ENCODE measurements at places on chromosomes 5 and 9.
A peak's percentile ranks its signal among the peaks of the same experiment; 100 is the strongest.

- no peak for DNase-seq
Observed at GRCh38 chr5:139831624-139832023, 36.0 kb downstream of the PSD2 start.

DNA sequence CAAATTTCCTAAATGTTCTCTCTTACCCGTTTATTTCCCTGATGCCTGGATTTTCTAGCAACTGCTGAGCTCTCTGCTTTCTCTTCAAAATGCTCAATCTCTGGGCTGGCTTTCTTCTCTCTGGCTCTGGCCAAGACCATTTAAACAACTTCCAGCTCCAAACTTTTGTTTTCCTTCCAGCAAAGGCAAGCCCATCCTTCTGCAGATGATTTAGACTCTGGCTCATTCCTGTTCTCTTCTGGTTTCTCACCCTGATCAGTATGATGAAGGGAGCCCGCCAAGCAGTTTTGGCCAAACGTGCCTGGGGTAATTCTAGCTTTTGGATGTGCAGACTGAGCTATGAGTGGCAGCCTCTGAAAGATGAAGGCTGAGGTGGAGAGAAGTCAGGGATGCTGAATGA is 78.1 kb downstream of the HSPA4 start:
- DNase-seq: no peak

DNA sequence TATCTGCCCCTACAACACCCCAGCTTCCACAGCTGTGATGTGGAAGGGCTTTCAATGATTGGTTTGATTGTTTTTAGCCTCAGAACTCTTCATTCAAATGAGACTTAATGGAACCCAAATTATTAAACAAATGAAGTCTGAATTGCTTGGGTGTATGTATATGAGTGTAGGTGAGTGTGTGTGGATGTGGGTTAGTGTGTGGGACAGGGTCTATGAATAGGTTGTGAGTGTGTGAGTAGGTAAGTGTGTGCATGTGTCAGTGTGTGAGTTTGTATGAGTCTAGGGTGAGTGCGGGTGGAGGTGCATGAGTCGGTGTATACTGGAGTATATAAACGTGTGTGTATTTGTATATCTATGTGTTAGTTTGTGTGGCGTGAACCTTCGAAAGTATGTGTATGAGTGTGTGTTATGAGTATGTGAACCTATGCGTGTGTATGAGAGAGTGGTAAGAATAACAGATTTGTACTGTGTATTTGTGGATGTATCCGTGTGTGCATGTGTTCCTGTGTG is 26.9 kb downstream of the COL15A1 start:
- DNase-seq: no peak

DNA sequence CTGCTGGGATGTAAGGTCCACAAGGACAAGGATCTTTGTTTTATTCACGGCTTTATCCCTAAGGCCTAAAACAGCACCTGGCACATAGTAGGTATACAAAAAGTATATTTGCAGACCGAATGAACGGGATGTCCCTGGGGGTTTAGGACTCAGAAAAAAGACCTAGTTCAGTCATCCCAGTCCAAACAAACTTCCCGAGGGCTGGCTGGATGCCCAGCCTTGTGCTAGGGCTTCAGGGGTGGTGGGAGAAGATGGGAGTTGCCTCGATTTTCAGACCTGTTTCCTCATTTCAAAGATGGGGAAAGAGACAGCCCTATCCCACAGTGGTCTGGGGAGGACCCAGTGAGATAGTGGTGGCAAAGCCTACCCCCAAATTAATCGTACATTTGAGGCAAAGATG is 3.0 kb upstream of the PROB1 start:
- no peak for DNase-seq

DNA sequence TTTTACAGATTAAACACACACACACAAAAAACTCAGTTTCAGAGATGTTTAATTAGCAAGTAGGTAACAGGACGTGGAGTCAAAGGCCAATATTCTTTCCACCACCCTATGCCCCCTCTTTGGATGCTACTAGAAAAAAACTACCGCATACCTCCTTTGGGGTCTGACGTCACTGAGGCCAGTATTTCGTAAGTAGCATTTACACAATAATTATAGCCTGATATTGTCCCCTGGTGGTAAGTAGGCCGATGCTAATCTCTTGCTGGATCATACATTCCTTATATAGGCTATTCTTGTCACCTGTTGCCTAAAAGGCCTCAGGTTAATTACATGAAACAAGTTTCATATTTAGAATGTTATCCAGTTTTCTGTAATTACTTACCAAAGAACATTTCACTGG is 21.0 kb upstream of the SMARCA2 start:
- no peak for DNase-seq

- no peak for DNase-seq
Observed at GRCh38 chr9:37989701-37990100, 79.3 kb downstream of the SHB start.

DNA sequence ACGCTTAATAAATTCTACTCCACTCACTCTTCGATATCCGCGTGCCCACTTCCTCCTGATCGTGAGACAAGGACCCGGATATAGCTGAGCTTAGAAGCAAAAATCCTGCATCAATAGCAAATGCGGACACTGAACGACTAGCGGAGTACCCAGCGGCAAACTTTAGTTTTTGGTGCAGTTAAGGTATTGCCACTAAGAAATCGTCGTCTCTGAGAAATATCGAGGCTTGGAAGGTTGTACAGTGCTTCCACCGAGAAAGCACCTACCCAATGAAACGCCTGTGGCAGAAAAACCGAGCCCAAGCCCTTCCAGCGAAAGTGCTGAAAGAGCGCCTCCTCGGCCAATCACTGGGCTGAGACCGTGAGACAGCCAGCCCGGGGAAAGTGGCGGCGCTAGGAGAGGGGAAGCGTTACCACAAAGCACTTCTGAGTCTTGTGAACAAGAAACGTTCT is 32.2 kb downstream of the ANXA2R start:
- DNase-seq: no peak

GRCh38 chr5:135560858-135561257 is 17.9 kb downstream of the CXCL14 start:
- no peak for DNase-seq

DNA sequence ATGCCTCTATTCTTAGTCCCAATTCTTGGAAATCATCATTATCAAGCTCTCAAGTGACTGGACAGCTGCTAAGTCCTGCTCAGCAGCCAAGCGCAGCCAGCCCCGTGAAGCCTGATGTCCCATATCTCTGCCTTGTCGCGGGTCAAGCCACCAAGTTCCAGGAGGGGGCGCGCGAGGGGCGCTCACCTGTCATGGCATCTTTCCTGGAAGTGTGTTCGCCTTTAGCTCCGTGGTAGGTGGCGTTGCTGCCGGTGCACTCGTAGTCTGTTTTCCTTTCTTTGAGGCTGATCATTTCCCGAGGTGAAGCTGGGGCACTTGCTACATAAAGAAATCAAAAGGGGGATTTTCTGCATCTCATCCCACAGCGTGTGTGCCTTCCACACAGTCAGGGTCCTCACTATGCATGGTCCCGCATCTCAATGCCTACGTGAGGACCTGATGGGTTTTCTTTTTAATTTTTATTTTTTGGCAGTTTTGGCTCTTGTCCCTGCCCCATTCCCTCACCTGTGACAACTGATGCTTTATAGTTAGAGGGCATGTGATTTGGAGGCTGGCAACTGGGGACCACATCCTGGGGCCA is 227.0 kb upstream of the DAP start:
- DNase-seq: no peak

DNA sequence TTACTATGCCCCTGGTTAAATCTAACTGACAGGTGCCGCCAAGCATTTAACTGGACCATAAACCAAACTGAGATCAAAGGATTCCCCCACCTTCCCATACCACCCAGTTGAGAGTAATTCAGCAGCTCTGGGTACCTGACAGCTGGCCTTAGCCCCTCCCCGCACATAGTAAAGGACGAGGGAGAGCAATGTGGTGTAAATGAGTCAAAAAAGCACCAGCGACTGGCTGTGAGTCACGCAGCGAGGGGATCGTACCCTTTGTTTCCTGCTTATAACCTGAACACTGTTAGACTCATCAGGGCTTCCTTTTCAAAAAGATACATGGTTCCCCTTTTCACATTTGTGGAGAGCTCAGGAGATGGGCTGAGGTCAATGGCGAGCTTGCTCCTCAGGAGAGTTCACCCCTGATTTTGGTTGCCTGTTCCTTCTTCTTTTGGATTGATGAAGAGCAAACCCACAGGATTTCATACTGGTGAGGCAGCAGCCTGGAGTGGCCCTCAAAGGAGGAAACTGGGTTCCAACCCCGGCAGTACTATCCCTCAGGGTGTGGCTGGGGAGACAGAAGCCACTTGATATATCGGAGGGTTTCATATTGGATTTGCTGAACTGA is 71.5 kb downstream of the ANKRD33B start:
- DNase-seq: no peak

DNA sequence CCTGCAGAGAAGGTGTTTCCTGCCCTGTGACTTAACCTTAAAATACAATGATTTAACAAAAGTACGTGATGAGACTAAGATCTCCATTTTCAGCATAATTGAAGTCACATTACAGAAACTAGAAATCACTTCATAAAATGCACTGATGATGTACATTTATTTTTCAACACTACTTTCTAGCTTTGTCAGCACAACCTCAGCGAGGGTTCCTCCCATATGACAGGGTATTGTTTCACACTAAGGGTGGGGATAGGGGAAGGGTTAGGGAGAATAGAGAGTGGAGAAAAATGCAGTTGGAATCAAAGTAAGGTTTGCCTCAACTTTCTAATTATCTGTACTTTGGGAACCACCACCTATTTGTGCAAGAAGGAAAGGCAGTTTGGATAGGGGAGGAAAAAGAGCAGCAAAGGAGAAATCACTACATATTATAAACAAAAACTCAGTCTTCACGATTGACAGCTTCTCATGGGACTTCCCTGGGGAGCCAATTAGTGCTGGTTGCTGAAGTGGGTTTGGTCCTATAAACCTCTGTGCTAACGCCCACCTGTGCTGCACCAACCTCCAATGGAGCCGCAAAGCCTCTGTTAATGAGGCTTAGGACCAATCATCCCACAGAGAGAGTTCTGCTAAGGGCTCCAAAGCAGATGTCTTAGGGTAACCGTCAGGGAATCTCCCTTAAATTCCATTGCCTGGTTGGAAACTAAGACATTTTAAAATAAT is 369.2 kb upstream of the PDE4D start:
- no peak for DNase-seq

- DNase-seq: peak; percentile 76
Observed at GRCh38 chr5:39648848-39649227, 224.1 kb upstream of the DAB2 start.

- DNase-seq: no peak
Observed at GRCh38 chr5:143037071-143037470, 266.9 kb downstream of the ARHGAP26 start.

DNA sequence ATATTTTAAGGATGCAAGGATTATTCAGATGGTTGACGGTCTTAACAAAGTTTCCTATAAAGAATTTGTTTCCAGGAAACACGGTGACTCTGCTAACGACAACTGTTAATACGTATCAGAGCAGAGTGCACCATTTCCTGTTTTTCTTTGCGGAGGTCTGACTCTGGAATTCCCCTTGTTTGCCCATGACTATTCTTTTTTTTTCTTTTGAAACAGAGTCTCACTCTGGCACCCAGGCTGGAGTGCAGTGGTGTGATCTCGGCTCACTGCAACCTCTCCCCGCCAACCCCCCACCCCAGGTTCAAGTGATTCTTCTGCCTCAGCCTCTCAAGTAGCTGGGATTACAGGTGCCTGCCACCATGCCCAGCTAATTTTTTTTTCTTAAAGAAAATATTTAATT is 115.9 kb downstream of the CDC42SE2 start:
- DNase-seq: peak; percentile 91

GRCh38 chr9:133916159-133916541 is 76.0 kb downstream of the VAV2 start:
- DNase-seq: no peak

DNA sequence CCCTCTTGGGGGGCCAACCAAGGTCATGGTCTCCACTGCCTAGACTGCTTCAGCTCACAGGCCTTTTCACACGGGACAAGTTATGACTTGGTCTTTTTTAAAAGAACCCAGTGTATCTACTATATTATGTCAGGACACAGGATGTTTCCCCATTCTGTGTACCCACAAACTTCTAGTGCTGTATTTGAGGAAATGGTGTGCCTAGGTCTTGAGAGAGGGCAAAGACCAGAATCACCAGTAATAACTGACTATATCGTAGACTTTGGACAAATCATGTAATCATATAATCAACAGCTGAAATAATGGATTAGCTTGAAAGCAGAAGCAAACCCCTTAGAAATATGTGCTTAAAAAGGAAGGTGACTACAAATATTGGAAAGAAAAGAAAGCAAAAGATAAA is 133.3 kb downstream of the ARL15 start:
- DNase-seq: no peak

DNA sequence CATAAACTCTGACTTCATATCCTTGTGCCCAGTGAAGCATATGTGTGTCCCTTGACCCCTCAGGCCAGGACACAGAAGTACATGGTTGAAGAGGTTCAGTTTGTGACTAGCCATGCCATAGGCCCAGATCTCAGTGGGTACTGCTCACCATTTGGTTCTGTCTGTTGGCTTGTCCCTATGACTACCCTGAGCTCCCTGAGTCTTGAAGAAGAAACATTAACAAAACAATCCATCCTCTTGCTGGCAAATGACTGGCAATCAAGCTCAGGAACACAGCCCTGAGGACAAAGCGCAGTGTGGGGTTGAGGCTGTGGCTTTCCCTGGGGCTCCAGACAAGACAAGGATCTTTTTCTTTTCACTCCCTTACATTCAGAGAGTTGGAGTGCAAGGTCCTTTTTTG is 46.3 kb downstream of the TNFAIP8 start:
- DNase-seq: no peak

DNA sequence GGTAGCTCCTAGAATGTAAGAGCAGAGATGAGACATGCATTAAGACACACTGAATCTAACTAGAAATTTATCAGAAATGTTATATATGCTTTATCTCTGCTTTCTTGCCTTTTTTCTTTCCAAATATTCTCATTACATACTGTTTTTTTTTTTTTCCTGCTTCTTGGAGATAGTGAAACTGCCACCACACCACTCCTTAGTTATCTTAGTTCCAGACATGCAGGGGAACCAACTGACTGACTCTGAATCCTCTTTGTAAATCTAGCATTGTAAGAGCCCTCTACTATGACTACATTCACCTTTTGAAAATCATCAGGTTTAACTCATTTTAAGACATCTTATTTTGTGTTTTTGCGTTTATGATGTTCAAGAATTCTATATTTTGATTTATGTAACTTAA is 181.3 kb upstream of the ST8SIA4 start:
- DNase-seq: no peak

DNA sequence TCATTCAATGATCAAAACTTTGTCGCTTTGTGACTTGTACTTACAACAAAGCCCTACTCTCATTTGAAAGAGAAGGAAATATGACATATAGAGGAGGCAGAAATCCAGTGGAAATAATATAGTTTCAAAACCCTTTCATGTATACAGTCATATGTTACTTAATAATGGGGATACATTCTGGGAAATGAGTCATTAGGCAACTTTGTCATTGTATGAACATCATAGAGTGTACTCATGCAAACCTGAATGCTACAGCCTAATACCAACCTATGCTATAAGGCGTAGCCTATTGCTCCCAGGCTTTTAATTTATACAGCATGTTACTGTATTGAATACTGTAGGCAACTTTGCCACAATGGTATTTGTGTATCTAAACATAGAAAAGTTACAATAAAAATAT is 69.0 kb upstream of the SMC2 start:
- no peak for DNase-seq
